ENCODE measurements at places on chromosomes 6 and 20.

DNA sequence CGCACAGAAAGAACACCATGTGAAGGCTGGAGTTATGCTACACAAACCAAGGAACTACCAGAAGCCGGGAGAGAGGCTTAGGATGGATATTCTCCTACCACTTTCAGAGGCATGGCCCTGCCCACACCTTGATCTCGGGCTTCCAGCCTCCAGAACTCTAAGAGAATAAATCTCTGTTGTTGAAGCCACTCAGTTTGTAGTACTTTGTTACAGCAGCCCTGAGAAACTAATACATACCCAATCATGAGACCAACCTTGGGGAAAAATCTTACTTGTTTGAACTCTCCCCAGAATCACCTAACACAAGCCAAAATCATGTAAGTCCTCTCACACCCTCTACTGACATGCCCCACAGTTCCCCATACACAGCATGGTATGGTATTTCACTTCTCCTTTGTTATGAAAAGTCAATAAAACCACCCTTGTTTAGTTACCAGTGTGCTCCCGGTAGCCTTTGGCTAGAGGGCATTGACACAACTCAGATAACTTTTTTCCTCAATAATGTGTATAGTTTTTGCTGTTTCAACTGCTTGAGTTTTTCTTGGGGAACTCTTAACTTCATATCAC lies 40.7 kb upstream of the SLC2A12 start:
- no peak for DNase-seq

GRCh38 chr20:37439223-37439933 lies 81.7 kb upstream of the NNAT start:
- DNase-seq, result no peak

- DNase-seq, result no peak
Measured at GRCh38 chr6:3026791-3027626, 27.3 kb downstream of the NQO2 start.

GRCh38 chr6:106974336-106974998 lies at the start of gene CD24:
Gene CD24, minus strand, starts transcription at chr6:106974729. Its CDS starts 83 bp downstream, at chr6:106974646.
- DNase-seq, result no peak

DNA sequence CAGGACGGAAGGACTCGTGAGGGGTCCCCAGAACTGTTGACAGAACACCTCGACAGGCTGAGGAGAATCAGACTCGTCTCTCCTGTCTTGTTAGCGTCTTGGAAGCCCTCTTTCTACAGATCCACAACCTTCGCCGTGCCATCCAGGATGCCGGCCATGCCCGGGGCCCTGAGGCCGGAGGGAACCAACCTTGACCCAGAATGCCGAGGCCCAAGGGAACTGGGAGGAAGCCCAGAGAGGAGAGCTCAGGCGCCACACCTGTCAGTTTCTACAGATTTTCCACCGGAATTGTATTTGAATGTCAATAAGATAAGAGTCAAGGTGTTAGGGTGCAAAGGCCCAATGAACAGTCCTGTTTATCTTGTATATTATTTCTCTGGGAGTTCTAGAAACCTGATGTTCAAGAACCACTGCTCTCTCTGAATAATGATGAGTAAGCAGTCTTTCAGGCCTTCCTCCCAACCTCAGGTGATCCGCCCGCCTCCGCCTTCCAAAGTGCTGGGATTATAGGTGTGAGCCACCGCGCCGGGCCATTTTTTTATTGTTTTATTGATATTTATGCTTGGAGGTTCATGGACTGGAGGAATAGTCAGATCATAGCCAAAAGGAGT lies 799 bp upstream of the ME1 start:
- no peak for DNase-seq
